Stimulated activated CD8-positive, alpha-beta memory T cell treated with anti-CD3 and anti-CD28 coated beads, Interleukin-4, amount 100 ng/mL, for 1 hour (primary cell): ENCODE measurements at places on chromosomes 4 and X.

DNA sequence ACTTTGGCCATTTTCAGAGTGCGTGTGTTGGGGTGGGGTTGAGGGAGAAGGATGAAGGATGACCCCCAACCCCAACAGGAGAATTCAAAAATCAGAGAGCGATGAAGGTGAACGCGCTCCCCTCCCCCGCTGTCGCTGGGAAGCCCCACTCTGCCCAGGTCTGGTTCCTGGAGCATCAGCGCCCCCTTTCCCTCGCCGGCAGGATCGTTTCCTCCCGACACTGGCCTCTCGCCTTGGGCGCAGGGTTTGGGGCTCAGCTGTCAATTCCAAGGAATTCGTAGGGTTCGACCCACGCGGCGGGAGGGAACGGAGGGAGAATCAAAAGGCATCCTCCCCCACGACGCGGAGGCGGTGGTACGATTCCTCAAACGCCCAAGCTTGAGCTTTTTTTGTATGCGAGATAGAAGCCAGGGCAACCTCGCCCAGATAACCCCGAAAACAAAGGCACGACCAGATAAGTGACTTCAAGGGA is 1.0 kb upstream of the PDGFRA start:
- no peak for DNase-seq

GRCh38 chr4:67549123-67549522 is 3.8 kb upstream of the CENPC start:
- no peak for DNase-seq

- no peak for DNase-seq
Measured at GRCh38 chr4:182578402-182578801, 335.2 kb downstream of the TENM3 start.

GRCh38 chr4:182743815-182744214 is 173.4 kb downstream of the DCTD start:
- DNase-seq: no peak

GRCh38 chr4:46196086-46196485 is 72.2 kb upstream of the GABRG1 start:
- no peak for DNase-seq

DNA sequence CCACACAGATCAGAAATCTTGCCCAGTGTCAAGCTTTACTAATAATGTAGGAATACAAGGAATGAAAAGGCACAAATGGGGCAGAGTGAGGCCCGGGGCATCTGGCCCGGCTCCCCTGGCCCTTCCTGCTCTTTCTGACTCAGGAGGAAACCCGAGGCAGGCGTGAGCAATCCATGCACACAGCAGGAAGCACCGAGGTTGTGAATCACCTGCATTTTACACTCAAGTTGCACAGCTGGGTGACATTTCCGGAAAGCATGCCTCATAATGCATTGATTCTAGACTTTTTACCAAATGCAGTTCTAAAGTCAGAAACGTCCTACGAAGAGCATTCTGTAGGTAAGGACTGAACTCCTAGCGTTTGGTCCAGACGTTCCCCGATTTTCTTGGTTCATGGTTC is 38.9 kb downstream of the PRIMPOL start:
- DNase-seq: no peak

DNA sequence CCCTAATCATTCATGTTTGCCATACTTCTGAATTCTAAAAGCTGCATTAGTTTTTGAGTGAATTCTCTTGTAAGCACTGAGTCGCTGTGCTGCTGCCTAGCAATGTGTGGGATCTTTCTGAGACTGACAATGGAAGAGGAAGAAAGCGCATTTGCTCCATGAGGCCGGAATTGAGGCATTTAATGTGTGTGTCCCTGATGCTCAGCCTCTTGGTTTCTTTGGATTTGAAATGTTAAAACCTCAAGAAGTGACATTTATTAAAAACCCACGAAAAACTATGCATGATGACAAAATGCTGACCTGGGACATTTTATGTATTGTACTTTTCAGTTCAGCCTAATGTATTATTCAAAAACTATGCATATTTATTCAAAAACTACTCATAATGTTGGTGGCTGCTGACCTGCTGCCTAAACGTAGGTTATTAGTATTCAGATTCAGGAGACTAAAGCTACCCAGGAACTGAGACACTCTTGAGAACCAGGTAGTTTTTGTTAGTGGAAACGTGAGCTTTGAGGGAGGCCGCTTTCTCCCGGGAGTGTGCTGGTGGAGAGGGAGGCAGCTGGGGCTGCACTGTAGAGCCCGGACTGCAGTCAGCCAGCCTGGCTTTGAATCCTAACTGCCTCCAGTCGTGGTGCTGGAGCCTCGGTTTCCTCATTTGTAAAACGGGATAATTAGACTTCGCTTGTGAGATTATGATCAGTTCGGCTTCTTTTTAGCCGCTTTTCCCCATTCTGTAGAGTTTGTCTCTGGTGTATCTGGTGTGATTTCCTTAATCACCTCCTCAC is 11.3 kb downstream of the RGS12 start:
- DNase-seq: no peak

DNA sequence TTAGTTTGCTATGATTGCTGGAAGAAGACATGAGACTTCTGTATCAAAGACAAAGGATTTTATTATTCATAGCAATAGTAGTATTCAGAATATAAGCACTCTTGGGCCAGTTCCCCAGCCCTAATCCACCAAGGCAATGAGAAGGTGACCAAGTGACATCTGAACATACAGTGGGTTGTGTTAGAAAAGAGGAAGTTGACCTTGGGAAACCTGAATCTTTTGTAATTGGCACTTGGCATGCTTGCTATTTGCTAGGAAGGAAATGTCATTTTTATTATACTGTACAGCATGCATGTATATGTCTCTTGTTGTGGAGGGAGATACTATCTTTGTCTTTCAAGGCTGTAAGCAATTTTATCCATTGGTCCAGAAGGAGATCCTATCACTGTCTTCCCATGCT is 216.1 kb upstream of the FAT1 start:
- DNase-seq: no peak

- no peak for DNase-seq
Measured at GRCh38 chr4:23946299-23946698, 56.5 kb upstream of the PPARGC1A start.

DNA sequence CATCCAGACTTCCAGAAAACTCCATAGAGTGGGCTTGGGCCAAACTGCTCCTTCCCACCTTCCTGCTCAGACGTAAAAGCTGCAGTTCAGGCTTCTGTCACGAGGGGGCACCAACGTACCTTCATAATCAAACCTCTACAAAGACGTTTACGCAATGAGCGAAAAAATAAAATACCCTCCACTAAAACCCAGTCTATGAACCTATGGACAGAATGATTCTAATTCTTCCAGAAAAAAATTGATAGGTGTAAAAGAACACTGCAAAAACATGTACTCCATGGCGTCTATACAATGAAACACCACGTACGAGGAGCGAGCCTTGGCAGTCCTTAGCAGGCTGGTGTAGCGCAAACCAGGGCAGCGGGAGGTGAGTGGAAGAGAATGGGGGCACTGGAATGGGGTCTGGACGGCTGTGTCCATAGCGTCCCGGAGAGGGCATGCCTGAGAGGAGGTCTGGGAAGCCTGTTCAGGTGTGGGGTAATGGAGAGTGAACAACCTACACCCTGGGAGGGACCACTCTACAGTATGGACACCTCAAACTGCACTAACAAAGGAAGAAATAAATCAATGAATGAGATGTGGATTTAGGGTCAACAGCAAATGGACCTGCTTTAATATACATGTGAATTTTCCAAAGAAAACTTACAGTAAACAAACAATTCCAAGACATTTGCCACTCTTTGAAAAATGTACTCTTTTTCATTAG is 14.4 kb upstream of the RAB40A start:
- peak; percentile 50 for DNase-seq

GRCh38 chr4:10083331-10083771 is 33.2 kb downstream of the WDR1 start:
- DNase-seq: no peak

- no peak for DNase-seq
Measured at GRCh38 chr4:184648313-184649025, 778 bp downstream of the CASP3 start.

DNA sequence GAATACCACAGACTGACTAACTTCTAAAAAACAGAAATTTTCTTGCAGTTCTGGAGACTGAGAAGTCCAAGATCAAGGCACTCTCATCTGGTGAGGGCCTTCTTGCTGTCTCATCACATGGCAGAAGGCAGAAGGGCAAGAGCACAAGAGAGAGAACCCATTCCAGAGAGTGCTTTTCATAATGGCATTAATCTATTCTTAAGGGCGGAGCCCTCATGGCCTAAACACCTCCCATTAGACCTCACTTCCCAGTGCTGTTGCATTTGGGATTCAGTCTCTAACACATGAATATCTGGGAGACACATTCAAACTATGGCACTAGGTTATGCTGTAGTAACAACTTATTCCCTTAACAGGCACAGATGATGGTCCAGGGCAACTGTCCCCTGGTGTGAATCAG is 37.1 kb upstream of the TLR2 start:
- DNase-seq: no peak

DNA sequence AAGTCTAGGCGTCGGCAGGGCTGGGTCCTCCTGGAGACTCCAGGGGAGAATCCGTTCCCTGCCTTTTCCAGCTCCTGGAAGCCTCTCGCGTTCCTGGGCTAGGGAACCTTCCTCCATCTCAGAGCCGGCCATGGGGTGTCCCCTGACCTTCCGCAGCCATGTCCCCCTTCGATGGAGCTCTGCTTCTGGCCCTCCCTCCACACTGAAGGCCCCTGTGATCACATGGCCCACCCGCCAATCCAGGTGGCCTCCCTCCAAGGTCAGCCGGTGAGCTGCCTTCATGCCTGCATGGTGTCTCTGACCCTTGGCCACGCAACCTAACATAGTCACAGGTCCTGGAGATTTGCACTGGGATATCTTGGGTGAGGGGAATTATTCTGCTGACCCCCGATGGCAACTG is 69.6 kb downstream of the TRMT44 start:
- no peak for DNase-seq

DNA sequence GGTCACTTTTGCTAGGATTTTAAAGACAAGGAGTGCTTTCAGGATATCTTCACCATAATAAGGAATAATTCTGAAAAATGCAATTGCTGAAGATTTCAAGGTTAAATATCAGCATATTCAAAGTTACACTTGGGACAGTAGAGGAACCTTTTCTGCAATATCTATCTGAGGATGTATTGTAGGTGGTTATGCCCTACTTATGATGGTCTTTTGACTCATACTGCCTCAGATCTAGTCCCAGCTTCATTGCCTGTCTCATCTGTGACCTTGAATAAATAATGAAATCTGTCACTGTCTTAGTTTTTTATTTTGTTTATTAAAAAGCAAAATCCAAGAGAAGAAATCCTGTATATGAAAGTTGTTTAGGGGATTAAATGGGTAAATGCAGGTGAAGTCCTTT is 2.9 kb downstream of the BANK1 start:
- no peak for DNase-seq

DNA sequence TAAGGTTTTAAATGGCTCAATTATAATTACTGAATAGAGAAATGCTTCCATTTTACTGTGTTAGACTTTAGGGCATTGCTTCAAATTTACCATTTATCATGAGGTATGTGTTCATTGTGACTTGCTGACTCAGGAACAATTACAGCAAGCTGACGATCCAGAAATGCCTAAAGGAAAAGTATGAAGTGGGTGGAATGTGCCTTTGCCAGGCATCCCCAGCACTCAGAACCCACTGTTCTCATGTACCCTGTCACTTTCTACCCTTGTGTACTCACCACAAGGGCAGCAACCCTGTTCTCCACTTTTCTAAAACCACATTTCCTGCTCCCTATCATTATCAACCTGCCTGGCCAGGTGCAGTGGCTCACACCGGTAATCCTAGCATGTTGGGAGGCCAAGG is 41.5 kb downstream of the QRFPR start:
- DNase-seq: no peak

DNA sequence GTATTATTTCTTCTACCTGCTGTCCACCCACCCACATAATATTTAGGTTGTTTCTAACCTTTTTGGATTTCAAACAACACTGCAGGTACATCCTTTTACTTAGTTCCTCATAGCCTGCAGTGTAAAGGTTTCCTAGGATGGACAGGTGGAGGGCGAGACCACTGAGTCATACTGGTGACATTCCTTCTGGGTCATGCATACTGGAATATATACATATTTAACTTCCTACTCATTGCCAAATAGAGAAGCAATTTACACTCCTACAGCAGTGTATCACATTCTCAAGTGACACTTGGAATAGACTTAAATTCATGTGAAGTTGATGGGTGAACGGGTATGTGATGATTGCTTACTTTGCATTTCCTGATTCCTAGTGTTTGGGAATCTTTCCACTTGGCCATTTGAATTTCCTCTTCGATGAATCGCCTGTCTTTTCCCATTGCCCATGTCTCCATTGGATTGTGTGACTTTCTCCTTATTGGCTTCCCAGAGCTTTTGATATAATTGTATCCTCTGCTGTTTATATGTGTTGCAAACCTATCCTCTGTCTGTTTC is 8.2 kb upstream of the PPP2R2C start:
- DNase-seq: no peak

GRCh38 chr4:88524171-88524570 is 595 bp upstream of the PYURF start:
- no peak for DNase-seq

DNA sequence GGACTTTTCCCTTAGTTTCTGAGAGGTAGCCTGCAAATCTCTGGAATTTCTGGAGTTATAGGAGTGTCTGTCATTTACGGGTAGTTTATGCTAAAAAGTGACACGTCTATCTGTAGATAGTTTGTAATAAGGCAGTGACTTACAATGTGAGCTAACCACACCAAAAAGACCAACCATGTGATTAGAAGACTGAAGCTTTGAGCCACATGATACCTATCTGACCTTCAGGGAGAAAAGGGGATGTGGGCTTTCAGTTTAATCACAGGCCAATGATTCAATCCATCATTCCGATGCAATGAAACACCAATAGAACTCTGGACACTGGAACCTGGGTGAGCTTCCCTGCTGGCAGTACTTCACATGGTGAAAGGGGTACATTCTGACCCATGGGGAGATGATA is 254.6 kb upstream of the GK2 start:
- no peak for DNase-seq

GRCh38 chr4:38185406-38186144 is 225.4 kb downstream of the PTTG2 start:
- no peak for DNase-seq

GRCh38 chr4:82592639-82593038 is 30.9 kb upstream of the TMEM150C start:
- DNase-seq: no peak

GRCh38 chrX:18748499-18748898 is 41.1 kb downstream of the PPEF1 start:
- no peak for DNase-seq

GRCh38 chrX:12891915-12892506 is 14.4 kb upstream of the TLR8 start:
- no peak for DNase-seq

DNA sequence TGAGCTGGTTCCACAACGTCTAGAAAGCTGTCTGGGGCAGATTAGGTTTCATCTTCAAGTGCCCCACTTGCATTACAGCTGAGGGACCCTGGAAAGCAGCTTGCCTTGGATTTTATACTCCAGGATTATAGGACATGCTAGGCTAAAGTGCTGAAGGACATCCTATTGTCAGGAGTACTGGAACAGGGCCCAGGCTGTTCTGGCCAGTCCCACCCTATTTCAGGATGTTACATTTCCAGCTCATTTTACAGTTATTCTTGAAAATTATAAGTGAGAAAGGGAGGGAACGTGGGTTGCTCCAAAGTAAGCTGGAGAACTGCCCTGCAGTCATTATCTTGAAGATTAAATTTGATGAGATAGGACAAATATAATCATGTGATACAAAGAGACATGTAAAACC is 71.0 kb upstream of the UGT8 start:
- no peak for DNase-seq
